ENCODE measurements at places on chromosomes 16 and 17.
A peak's percentile ranks its signal among the peaks of the same experiment; 100 is the strongest.

DNA sequence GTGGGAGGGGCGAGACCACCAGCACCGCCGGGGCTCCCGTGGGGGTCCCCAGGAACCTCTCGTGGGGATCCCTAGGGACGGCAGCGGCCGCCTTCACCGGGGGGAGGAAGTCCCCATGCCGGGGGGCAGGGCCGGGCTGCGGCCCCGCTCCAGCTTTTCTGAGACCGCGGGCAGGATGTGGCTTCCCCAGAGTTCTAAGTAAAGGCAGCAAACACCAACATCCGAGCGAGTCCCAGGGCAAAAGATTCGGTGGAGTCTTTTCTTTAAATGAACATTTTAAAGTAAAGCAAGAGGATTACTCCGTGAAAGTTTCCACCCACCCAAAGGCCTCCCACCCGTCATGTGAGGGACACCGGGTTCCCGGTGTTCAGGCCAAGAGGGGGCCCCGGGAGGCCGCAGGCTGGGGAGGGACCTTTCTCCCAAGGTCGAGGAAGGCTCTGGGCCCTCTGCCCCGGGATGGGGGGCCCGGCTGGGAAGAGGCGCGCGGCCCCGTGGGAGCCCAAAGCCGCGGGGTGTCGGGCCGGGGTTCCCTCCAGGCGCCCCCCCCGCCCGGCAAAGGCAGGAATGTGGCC is 137.2 kb upstream of the RPH3AL start:
- peak; percentile 75 for DNase-seq

- DNase-seq: peak; percentile 1
These were observed 142.8 kb downstream of the AXIN2 start for GRCh38 chr17:65418622-65419021.

DNA sequence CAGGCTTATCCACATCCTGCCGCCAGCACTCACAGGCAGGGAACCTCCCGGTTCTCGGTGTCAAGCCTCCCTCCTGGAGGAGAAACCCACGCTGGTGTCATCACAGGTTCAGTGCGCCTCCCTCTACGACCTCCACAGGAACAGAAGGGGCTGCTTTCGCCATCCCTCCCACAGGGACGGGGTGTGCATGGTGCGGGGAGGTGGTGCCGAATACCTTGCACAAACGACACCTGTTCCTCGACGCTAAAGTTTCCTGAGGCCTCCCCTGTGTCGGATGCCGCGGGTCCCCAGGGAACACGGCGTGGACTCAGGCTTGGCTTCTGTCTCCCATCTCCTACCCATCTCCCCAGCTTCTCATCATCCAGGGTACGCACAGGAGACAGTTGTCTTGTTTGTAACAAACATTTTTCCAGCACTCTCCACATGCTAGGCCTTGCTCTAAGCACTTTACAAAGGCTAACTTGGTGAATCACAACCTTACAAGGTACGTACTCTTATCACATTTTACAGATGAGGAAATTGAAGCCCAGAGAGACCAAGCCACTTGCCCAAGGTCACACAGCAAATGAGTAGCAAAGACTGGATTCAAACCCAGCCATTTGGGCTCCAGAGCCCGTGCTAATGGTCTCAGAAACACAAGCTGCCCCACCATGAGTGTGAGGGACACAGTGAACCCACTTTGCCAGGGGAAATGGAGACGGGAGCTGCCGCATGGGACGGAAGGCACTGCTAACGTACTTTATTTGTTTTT is 271.6 kb downstream of the C16orf95 start:
- DNase-seq: no peak

DNA sequence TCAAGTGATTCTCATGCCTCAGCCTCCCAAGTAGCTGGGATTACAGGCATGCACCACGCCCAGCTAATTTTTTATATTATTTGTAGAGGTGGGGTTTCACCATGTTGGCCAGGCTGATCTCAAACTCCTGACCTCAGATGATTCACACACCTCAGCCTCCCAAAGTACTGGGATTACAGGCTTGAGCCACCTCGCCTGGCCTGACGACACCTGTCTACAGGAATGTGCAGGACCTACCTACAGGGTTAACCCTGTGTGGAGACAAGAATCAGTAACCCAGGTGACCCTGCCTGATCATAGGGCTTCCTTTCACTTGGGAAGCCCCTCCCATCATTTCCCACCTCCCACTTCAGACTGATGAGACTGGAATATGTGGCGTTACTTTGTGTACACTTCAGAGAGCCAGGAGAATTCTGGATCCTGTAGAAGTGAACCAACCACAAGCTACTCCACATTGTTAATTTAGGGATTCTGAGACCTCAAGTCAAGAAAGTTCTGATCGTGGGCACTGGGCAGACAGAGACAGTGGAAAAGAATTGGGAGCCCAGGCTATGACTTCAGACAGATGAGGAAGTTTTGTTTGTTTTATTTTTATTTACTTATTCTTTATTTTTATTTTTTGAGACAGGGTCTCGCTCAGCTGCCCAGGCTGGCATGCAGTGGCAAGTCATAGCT is 5.7 kb upstream of the MILR1 start:
- no peak for DNase-seq

- DNase-seq: no peak
These were observed 412.3 kb downstream of the MAF start for GRCh38 chr16:79188115-79188738.

- DNase-seq: no peak
These were observed 3.5 kb upstream of the SPPL2C start for GRCh38 chr17:45841186-45841585.

DNA sequence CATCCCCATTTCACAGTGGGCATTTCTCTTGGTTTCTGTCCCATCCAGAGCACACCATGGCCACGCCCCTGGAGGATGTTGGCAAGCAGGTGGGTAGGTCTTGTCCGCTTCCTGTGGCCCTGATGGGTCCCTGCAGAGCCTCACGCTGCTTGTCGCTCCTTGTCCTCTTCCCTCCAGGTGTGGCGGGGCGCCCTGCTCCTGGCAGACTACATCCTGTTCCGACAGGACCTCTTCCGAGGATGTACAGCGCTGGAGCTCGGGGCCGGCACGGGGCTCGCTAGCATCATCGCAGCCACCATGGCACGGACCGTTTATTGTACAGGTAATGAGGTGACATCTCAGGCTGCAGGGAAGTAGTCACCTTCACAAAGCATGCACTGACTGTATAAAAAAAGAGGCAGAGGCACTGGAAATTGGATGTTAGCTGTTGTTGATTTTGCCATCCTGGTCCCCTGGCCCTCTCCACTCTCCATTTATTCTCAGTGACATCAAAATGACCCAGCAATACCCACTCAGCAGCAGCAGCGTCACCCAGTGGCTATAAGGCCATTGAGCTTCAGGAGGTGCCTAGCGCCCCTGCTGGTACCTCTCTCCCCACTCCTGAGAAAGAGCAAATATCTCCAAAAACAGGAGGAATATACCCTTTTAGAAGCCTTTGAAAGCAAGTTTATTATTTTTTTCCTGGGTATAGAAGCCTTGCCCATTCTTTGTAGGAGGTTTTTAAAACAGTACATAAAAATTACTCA is 13.7 kb downstream of the METTL22 start:
- no peak for DNase-seq

DNA sequence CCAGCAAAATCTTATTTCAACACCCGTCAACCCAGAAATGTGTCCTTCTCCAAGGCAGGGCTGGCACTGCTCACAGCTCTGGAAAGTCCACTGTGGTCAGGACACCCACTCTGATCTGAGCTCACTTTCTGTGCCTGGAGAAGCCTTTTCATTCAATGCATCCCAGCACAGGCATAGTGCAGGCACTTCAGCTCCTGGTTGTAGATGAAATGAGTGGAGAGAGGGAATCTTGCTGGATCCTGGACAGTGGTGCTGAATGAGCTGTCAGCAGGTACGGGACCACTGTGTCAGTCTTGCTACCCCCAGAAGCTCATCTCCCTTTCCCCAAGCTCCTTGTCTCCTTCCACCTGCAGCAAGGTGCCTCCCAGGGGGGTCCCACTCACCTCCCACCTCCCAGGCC is 86.1 kb upstream of the SALL1 start:
- no peak for DNase-seq

DNA sequence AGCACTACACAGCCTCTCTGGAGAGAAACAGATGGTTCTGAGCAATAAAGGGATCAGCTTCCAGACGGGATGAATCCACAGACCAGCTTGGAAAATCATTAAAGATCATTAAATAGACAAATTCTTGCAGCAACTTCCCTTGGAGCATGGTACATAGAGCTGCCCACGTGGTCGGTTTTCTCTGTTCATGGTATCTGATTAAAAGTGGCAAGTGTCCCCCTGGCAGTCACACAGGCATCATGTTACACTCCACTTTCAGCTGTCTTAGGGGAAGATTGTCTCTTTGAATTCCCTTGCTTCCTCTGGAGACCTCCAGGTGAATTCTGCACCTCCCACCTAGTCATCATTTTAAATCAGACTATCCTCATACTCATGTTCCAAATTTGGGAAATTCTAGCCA is 92.2 kb upstream of the CACNG3 start:
- no peak for DNase-seq

DNA sequence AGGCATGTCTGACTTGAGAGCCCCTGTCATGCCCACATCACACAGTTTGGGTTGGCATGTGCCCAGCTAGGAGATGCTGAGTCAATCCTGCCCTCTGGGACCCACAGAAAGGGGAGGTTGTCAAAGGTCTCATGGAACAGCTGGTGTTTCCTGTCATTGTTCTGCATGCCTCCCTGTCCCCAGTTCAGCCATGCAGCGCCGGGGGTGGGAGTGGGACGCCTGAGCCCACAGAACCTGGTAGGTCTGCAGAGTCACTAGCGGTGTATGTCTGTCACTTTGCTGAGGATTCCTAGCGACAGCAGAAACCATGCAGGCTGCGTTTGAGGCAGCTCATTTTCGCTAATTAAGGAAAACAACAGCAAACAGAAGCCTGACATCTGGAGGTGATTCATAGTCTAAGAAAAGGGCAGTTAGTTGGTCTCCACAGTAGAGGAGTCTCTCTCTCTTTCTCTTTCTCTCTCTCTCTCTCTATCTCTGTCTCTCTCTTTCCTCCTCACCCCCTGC is 19.6 kb upstream of the CCL1 start:
- no peak for DNase-seq

DNA sequence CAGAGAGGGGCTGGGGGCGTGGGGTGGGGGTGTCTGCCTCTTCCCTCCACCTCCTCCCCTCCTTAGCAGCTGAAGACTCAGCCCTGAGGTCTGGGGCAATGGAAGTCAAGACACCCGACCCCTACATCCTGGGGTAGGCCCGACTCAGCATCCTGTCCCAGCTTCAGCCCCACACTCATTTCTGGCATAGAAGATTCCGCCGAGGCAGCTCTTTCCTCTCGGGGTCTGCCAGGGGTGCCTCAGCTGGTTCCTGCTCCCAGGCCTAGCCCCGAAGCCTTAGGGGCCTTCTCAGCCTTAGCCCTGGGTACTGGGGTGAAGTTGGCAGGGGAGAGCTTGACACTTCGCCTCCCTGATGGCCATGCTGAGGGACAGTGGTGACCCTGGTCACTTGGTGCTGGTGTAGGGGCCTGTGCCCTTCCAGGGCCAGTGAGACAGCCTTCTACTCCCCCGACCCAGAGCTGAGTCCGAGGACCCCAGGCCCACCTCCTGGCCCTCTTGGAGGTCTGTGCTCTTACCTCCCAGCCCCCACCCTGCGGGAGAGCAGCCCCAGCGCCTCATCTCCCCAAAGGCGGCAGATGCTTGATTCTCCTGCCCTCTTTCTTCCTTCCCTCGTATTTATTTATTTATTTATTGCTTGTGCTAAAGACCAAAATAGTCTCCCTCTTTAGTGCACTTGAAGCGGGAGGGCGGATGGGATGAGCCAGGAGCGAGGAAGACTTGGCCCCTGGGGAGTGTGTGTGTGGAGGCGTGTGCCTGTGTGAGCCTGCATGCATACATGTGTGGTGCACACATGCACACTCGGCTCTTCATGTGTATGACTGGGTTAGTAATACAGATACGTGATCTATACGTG is 42.5 kb downstream of the KCNJ12 start:
- DNase-seq: no peak

DNA sequence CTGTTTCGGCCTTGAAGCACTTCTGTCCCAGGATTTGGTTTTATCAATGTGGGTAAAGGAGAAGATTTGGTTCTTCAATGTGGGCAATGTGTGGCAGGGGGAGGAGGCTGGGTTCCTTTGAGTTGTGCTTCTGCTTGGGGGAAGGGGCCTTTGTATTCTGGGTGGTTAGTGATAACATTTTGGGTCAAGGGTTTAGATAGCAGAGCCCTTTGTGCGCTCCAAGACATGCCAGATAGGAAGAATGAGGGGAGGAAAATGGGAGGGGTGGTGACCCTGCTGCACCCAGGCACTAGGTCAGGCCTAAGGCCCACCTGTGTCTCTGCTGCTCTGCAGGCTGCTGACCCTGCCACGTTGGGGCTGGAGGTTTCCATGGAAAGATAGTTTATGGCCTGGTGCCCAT is 40.0 kb upstream of the CDC42EP4 start:
- no peak for DNase-seq

- DNase-seq: no peak
These were observed 21.1 kb downstream of the MGAT5B start for GRCh38 chr17:76889323-76889722.

DNA sequence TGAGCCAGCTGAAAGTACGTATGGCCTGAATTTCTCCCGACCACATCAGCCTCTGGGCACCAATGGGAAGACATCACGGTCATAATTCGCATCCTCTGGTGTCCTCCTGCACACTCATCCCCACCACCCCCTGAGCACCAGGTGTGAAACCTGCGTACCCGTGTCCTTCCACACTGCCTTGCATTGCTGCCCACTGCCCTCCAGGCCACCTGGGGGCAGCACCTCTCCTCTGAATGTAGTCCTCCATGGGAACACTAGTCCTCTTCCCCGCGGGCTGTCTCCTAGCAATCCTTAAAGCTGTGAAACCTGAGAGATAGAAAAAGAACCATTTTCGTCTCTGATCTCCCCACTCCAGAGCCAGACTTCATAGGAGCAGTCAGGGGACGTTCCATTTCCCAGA is 125.5 kb downstream of the ZNF18 start:
- DNase-seq: no peak

DNA sequence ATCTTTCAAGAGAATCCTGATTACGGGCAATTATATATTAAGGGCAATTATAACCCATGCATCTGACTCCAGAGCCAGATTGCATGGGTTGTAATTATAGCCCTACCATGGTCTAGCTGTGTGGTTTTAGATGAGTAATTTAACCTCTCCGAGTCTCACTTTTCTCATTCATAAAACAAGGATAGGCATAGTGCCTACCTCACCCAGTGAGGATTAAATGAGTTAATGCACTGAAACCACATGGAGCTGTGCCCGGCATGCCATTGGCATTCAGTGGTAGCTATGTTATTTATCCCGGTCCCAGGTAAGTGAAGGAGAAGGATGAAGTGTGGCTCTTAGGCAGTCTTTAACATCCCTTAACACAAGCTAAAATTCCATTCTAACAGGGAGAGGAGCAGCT is 6.3 kb downstream of the SNX20 start:
- no peak for DNase-seq

GRCh38 chr16:75028544-75029135 is 29.8 kb downstream of the ZNRF1 start:
- DNase-seq: no peak

DNA sequence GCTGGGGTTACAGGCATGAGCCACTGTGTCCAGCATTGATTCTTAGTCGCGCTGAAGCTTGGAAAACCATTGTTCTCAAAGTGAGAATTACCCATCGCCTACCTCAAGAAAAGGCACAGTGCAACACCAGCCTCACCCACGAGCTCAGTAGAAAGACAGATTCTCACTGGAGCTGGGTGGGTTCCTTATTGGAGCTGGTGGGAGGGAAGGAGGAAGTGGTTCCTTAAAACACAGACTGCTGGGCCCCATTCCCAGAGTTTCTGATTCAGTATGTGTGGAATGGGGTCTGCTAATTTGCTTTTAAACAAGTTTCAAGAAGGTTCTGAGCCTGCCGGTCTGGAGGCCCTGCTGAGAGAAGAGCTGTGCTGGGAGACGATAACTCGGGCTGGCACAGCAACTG is 264.7 kb downstream of the ENGASE start:
- DNase-seq: no peak

- DNase-seq: no peak
These were observed 17.5 kb upstream of the TFAP4 start for GRCh38 chr16:4290236-4290830.
